ENCODE measurements at places on chromosomes 2 and 18.

GRCh38 chr2:170887496-170887895 is 41.6 kb upstream of the GORASP2 start:
- DNase-seq: no peak

DNA sequence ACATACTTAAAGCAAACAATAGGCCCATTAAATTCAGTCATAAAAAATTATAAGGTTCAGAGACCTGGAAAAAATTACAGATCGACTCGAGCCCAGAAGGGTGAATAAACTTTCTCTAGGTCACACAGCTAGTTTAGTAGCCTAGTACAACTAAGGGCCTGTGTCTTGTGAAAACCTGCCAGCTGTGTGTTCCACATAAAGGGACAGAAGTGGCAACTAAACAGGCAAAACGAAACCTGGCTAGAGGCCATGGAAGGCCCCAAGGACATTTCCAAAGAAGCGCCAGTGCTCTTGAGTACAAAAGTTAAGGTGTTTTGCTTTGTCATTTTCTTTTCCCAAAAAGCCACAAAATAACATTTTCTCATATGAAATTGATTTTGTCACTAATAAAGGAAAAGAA is 164.9 kb downstream of the L3MBTL4 start:
- DNase-seq: no peak

DNA sequence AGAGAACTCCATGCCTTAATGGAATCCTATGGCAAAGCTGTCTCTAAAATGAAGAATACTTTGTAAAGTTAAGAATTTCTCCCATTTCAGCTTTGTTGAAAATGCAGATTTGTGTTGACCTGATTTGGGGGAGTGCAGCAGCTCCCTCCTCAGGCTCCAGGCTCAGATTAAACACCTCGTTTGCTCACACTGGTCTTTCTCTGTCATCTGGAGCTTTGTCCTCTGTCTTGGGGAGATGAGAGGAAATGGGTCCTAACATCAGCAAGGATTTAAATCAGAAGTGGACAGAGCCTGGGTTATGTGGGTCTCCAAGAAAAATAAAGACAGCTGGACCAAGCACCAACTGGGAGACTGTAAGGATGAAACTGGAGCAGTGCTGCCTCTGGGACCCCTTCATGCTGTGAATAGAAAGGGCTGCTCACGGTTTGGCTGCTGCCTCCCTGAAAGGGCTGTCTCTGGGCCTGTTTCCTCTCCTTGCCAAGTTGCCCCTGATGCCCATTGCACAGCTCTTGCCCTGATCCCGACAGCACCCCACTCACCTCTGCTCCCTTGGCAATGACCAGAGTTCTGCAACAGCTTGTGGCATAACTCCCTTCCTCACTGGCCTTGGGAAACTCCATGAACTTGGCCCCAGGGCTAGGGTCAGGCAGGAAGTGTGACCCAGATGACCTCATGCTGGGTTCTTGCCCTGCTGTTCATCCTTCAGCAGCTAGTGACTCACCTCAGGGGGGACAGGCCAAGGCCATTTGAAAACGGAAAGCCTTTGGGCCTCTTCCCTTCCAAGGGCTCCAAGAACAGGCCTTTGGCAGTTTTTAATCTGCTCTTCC is 197.2 kb downstream of the CYP26B1 start:
- DNase-seq: no peak

DNA sequence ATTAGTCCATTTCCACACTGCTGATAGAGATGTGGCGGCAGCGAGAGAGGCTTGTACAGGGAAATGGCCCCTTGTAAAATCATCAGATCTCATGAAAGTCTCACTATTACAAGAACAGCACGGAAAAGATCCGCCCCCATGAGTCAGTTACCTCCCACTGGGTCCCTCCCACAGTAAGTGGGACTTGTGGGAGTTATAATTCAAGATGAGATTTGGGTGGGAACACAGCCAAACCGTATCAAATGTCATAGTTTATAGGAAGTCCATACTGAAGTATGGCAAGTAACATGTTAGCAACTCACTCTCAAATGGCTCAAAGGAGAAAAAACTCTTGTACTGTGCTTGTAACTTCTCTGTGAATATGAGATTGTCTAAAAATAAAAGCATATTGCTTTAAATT is 56.1 kb downstream of the FARP2 start:
- DNase-seq: no peak

- DNase-seq: no peak
Observed at GRCh38 chr2:226683944-226684562, 115.6 kb downstream of the IRS1 start.

All from activated B cell treated with CpG ODN at 0.5 μM for 24 hours (primary cell).